ENCODE measurements at places on chromosomes 1 and 21.

- ATAC-seq, result no peak
These were observed 68.5 kb upstream of the PDE4B start for GRCh38 chr1:65724151-65724550.

GRCh38 chr1:186659890-186660341, 20.3 kb downstream of the PTGS2 start:
- no peak for ATAC-seq

GRCh38 chr1:168084396-168085231, 52.1 kb downstream of the GPR161 start:
- ATAC-seq, result peak; percentile 69

DNA sequence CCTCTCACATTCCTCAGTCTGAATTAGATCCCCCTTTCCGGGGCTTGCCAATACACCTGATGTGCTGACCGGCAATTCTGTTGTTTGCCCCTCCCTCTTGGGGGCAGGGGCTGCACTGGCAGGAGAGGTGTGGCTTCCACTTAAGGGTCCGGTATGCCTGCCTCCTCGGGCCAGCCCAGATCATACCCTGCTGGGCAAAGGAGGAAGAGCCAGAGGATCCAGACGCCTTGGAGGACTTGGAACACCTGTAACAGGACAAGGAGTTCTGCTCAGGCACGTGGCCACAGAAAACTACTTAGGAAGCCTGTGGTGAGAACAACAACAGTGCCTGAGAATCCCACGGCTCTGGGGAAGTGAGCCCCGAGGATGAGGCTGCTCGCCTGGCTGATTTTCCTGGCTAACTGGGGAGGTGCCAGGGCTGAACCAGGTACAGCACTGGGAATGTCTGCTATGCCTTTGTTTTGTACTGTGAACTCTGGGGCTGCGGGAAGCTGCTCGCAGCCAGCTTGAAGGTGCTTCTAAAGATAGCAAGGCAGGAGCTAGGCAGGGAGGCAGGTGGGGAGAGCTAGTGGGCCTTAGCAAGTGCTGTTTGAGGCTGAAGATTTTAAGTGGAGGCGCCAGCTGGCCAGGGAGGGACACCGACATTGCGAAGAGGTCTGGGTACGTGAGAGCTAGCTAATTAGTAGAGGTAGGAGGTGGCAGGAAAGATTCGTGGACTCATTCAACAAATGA, at the start of gene SMPDL3B:
Gene SMPDL3B (plus strand): TSS at position 183 of the 732 bp plus-strand sequence. CDS start 184 bp downstream, at position 367.
- peak; percentile 53 for ATAC-seq

DNA sequence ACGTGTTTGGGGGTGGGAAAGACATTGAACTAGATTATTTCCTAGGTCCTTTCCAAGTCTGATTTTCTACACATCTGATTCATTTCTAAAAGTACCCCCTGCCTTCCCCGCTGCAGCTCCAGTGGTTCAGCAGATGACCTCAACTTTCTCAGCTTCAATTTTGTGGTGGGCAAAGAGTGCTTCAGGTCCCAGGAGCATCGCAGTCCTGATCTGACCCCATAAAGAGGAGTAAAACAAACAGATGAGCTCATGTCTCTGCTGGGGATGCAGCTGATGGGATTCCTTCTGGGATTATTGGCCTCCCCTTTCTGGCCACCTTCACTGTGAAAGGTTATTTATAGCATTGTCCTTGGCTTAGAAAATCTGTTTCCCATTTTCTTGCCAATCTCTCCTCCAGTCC, 337.0 kb upstream of the PLXNA2 start:
- ATAC-seq, result no peak

DNA sequence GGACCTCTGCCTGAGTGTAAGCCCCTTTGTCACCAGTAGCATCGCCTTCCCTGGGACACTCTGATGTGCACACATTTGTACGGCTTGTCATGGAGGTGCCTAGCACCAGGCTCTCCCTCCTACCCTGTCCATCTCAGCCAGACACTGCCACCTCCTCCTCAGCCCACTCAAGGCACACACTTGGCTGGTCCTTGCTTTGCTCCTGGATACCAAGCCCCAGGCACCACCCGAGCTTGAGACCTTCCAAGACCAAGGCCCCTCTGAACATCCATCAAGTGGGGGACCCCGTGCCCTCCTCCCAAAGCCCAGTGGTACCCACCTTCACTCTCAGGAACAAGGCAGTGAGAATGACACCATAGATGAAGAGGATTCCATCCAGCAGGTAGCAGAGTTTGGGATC, 78.0 kb downstream of the CD247 start:
- ATAC-seq, result no peak

DNA sequence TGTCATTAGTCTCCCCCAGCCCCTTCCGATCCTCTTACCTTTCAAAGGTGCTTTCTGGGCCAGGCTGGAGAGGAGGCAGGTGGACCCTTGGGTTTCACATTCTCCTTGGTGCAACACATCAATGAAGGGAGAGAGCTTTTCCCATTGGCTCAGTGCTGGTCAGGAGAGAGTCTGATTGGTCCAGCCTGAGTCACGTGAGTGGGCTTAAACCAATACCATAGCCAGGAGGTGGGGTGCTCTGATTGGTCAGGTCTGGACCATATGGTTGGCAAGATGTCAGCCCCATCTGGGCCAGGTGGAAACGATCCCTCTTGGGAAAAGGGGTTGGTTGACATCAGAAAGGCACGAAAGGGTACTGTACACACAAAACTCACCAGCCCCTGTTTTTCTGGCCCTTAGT, 44.8 kb upstream of the ABCG1 start:
- ATAC-seq, result no peak

DNA sequence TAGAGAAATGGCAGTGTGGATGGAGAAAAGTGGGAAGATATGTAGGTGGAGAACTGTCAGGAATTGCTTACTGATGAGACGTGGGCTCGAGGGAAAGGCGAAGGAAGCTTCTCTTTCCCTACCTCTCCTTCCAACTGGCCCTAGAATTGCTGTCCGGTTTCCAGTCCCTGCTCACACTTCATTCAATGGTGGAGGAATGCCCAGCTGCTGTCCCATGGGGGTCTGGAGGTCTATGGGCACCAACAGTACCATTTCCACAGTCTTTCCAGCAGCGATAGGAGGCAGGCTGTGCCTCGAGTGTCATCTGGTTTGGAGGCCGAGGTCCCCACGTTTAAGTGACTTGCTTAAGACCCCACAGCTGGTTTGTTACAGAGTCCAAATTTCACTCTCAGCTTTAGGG, 31.5 kb upstream of the CD1D start:
- ATAC-seq, result no peak

DNA sequence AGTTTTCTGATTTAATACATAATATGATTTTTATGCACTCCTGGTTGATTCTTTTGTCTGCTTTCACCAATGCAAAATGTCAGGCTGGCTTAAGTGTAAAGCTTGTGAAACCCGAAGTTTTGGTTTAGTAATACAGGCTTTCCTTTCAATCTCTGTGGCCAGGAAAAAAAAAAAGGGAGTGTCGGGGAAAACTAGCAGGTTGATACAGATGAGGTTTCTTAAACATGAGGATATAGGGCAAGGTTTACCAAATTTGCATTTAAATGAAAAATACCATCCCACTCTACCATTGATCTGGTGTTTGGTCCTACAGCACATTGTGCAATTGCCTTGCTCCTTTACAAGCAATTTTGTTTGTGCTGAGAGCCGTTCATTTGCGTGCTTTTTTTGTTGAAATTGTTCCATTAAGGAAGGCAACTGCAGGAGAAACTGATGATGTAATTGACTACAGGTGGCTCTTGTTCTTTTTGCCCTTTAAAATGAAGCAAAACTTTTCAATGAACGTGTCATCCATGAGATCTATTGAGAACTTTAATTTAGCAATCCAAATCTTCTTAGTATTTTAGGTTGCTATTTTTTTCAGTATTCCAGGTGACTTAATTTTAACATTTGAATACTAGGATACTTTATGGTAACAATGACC, 22.7 kb downstream of the CLIC6 start:
- no peak for ATAC-seq

- ATAC-seq, result no peak
These were observed 39.0 kb upstream of the SAMSN1 start for GRCh38 chr21:14585122-14585521.

DNA sequence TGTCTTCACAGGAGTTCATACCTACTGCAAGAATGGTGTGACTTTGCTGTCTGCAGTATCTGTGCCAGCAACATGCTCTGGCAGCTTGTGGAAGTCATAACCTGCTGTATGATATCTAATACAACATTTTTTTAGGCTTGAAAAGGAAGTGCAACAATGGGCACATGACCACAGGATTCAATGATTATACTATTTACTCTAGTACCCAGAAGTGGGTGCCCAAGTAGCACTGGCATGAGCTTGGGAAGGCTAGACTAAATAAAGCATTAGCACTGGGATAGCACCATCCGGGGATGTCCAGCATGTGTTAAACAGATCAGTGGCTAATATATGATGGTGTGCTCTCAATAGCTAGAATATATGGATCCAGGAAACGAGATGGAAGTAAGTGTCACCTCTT, 98.6 kb upstream of the PDE4B start:
- no peak for ATAC-seq

GRCh38 chr1:21496886-21497285, 12.3 kb upstream of the ALPL start:
- ATAC-seq, result no peak

DNA sequence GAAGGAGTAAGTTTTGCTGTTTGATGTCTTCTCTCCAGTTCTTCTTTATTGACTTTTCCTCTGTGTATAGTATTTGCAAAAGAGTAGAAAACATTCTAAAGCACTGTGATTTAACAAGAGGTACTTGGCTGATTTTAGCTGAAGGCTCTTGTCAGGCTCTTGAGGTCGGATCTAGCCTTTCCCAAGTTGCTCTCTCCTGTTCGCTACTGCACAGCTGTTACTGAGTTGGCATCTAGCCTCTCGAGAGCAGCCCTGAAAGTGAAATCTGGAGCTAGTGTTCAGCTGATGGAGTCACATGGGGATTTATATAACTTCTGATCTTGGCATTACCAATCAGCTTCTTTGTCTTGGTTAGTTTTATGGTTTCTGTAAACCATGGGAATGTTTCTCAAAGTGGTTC, 193.1 kb downstream of the RYR2 start:
- ATAC-seq, result no peak

DNA sequence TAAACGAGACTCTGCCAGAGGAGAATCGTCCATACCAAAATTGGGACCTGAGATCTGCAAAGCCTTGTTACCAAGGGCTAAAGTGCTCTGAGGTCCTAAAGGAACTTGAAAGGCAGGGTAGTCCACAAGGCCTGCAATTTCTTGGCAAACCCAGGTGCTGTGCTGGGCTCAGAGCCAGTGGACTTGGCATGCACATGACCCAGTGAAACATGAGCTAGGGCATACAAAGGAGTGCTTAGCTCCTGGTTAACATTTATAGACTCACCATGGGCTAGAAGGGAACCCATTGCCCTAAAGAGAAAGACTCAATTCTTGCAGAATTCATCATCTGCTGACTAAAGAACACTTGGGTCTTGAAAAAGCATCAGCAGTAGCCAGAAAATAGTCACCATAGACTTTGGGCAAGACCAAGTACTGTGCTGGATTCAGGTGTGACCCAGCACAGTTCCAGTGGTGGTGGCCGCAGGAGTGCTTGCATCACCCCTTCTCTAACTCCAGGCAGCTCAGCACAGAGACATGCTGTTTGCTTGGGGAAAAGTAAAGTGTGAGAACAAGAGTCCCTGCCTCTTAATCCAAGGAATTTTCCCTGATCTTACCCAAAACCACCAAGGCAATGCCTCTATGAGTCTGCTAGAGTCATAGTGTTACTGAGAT, 1069.4 kb upstream of the ADGRL2 start:
- no peak for ATAC-seq

- no peak for ATAC-seq
These were observed 232.6 kb upstream of the PLXNA2 start for GRCh38 chr1:208476846-208477170.

DNA sequence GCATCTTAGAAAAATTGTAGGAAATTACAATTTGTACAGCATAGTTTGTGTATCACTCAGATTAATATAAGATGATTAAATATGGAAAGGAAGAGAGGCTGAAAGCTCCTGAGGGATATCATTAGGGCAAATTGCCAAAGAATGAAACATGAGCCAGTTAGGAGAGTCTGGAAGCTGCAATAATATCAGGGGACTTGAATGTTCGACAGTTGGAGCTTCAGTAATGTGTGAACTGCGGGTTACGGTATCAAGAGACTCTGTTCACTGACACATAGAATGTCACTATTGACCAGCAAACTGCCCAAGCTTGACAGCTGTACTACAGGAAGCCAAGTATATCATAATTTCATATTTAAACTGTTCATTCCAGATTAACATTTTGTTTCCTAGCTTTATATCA, 157.2 kb downstream of the DENND1B start:
- ATAC-seq, result no peak

DNA sequence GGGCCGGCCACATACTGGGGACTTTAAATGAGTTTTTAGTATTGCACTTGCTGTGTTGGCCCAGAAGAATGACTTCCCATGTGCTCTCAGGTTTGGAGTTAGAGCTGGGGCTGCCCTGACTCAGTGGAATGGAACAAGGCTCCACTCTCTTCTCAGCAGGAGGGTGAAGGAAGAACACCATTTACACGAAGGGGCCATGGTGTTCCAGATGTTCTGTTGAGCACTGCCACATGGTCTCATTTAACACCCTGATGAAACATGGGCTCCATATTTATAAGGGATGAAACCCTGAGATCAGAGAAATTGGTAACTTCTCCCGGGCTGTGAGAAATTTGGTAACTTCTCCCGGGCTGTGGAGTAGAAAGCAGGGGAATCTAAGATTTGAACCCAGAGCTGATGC, 5.8 kb downstream of the PYCR2 start:
- ATAC-seq, result no peak

DNA sequence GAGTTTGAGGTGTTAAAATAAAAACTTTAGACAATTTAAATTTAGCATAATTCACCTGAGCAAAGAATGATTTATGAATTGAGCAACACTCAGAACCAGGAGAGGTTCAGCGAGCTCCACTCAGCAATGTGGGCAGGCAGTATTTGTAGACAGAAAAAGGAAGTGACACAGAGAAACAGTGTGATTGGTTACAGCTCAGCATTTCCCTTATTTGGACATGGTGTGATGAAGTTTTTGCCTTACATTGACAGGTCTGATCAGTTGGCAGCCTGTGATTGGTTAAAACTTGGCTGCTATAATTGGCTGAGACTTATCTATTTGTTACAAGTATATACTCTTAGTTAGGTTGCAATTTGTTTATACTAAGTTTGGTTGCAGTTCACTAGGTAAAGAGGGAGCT, 621.2 kb upstream of the PRMT6 start:
- ATAC-seq, result no peak

DNA sequence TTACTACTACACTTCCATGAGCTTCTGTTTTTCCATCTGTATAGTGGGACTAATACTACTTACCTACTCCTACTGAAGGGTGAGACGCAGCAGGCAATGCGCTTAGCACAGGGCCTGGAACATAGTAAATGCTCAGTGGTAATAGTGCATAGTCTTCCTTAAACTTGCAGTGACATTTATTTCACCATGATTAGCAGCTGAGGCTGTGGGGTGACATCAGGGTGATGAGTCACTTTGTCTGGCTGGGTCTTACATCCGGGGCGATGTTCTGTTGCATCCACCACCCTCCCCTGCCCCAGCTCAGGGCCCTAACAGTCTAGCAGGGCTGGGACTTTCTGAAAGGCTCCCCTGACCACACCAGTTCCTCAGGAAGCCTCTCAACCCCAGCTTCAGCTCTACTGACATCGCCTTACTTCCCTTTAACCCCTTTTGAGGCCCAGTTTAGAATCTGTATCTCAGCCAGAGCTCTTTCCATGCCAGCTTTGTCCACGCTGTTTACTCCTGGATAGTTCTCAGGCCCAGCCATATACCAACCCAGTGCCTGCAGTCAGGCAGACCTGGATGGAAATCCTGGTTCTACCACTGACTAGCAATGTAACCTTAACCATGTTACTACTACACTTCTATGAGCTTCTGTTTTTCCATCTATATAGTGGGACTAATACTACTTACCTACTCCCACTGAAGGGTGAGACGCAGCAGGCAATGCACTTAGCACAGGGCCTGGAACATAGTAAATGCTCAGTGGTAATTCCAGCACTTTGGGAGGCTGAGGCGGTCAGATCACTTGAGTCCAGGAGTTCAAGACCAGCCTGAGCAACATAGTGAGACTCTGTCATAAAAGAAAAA, 66.3 kb downstream of the CD58 start:
- ATAC-seq, result peak; percentile 86

All from activated CD4-positive, CD25-positive, alpha-beta regulatory T cell treated with anti-CD3 and anti-CD28 coated beads, Interleukin-2, amount 50 U/mL, for 24 hours (primary cell).